Hematopoietic multipotent progenitor cell treated with erythropoietin and hydrocortisone succinate and interleukin-3 and kit ligand, for 6 days (in vitro differentiated cells): ENCODE measurements at places on chromosomes 7 and 10.

DNA sequence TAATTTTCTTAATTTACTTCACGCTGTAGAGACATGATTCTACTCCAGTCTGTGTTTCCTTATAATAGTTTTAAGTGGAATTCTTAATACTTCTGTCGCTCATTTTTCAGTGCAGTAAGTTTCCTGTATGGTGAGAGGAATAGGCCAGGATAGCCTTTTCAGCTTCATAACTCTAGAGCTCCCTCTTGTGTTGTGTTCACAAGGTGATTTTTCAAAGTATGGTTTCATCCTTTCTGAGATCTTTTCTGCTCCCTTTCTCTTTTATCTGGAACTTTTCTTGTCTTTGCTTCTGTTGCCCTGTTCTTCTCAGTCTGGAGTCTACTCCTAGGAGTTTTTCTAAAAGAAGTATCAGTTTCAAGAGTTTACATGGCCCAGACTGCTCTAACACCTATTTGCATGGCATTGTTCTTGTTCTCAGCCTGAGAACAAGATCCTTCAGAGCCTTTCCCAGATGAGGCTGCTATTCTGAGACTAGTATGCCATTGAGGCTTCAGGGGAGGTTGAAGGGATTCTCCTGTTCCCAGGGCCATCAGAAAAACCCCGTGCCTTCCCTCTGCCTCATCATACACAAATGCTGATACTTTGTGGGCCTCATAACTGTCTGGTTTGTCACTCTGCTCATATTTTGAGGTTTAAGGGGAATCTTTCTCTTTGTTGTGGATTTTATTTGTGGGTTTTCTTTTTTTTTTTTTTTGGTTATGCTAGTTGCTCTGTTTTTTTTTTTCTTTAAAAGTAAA, 21.8 kb downstream of the NET1 start:
- DNase-seq, result peak; percentile 85

- no peak for DNase-seq
These were observed 3.1 kb downstream of the SDK1 start for GRCh38 chr7:3304131-3304530.

DNA sequence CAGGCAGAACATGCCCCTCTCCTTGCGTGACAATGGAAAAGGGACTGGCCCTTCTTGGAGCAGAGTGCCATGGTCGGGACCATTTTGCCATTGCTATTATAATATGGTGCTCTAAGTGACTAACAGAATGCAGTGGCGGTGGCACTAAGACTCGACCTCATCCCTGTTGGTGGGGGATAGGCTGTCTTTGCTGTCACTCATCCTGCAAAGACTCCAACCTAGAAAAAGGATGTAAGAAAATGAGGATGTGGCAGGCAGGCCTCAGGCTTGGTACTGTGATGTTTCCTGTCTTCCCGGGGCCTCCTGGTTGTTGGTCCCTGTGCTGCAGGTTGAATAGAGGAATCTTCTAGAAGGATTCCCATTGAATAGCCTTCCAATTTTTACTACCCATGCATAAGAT, 18.6 kb downstream of the BLNK start:
- DNase-seq, result no peak

DNA sequence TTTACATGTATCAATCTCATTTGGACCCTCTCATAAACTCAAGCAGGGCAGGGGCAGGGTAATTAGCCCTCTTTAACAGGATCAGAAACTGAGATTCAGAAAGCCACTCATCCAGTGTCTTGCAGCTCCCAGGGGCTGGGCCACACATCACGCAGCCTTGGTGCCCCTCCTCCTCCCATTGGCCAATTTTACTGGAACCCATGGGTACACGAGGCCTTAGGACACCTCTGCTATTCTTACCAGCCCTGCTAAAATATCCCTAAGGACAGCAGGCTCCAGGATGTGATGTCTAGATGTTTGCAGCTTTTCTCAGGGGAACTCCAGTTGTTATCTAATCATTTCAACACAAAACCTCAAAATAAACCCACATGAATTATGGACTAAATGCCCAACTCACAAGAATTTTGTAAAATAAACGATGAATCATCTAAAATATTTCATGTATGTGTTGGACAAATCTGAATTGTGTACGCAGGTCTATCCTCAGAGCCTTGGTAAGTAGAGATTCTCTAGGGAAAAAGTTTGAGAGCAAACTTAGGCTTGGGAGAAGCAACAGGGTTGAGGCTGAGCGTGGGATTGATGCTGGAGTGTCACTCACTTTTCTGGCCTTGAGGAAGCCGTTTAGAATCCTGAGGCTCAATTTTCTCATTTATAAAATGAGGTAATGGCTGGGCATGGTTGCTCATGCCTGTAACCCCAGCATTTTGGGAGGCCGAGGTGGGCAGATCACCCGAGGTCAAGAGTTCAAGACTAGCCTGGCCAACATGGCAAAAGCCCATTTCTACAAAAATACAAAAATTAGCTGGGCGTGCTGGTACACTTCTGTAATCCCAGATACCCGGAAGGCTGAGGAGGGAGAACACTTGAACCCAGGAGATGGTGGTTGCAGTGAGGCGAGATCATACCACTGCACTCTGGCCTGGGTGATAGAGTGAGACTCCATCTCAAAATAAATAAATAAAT, 69.7 kb upstream of the TNS3 start:
- peak; percentile 15 for DNase-seq

DNA sequence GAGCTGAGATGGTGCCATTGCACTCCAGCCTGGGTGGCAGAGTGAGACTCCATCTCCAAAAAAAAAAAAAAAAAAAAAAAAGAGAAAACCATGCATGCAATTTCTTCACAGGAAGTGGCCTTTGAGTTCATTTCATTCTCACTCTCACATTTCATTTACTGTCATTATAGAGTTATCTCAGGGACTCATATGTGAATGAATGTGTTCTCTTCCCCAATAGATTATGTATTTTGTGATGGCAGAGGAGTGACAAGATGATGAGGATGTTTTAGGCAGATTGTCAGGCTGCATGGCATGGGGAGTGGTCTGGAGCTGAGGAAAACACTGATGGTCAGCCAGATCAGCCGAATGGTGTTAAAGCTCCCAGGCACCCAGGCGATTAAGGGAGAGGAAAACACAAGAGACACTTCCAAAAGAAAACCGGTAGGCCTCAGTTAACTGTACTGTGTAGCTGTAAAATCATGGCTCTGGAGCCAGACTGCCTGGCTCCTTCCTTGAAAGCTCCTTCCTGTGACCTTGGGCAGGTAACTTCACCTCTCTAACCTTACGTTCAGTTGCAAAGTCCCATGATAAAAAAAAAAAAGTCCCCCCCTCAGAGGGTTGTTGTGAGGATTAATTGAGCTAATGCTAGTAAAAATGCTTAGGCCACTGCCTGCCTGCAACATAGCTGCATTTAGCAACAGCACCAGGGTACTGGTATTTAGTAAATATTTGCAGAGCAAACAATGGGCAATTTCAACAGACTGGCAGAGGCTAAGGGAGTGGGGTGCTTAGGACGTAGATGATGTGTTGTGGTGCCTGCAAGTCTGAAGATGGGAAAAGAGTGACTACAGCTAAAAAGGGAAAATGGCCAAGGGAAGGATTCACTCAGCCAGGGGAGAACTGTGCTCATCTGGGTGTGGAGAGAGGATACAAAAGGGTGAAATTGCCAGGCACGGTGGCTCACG, 6.9 kb downstream of the FRAT2 start:
- DNase-seq, result peak; percentile 64

DNA sequence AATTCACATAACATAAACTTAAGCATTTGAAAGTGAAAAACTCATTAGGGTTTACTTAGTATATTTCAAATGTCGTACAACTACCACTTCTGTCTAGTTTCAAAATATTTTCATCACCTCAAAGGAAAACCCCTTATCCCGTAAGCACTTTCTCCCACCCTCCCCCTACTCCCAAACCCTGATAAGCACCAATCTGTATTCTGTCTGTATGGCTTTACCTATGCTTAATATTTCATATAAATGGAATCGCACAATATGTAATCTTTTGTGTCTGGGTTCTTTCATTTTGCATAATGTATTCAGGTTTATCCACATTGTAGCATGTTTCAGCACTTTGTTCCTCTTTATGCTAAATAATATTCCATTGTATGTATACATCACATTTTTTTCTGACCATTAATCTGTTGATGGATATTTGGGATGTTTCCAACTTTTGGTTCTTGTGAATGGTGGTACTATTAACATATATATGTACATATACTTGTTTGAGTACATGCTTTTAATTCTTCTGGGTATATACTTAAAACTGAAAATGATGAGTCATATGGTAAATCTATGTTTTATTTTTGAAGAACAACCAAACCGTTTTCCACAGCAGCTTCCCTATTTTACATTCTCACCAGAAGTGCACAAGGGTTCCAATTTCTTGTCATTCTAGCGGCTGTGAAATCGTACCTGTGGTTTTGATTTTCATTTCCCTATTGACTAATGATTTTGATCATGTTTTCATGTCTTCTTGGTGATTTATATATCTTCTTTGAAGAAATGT, 6.2 kb upstream of the STARD3NL start:
- peak; percentile 16 for DNase-seq

DNA sequence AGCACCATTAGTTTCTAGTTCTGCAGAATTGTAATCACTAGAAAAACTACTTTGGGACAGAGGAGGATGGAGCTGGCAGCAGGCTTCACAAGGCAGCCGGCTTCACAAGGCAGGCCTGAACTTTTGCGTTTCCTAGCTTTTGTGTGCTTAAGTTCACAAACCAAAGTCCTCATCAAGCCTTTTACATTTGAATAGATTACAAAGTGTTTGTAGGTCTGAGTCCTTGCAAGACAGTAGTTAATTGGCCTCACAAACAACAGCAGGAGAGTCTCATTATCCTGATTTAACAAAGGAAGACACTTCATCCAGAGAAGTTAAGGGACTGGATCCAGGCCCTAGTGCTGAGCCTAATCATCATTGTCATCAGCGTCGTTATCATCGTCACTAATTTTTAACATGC, 147.8 kb upstream of the AUTS2 start:
- no peak for DNase-seq

DNA sequence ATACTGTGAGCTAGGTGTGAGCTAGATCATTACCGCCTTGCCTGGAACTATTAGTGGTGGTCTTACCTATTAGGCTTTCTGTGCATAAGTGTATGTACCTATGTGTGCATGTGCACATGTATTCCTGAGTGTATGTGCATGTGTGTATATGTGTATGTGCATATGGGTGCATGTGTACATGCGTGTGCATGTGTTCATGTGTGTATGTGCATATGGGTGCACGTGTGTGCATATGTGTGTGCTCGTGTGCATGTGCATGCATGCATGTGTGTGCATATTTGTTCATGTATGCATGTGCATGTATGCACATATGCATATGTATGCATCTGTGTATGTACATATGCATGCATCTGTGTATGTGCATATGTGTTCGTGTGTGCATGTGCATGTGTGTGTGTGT, 508.3 kb upstream of the ADARB2 start:
- DNase-seq, result no peak

- no peak for DNase-seq
These were observed 26.9 kb downstream of the NOD1 start for GRCh38 chr7:30451539-30452279.

DNA sequence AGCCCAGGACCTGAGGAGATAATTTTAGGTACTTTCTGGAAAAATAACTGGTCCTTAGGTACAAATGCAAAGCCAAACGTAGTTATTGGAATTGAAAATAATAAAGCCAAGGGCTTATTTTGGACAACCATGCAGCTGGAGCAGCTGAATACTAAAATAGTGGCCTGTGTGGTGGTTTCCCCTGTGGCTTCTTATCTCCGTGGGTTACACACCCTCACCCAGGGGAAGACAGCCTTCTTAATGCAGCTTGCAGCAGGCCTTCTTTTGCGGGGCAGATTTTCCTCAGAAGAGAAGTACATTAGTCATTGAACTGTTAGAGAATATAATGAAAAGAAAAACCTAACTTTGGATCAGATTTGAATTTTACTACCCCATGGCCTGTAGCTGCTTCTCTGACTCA, 133.5 kb downstream of the ST7 start:
- peak; percentile 78 for DNase-seq

- DNase-seq, result no peak
These were observed 101.5 kb upstream of the PRSS1 start for GRCh38 chr7:142647749-142648148.

- DNase-seq, result peak; percentile 79
These were observed 1.1 kb upstream of the GPER1 start for GRCh38 chr7:1086588-1087464.

- DNase-seq, result no peak
These were observed 38.7 kb upstream of the TCERG1L start for GRCh38 chr10:131350245-131350644.

- DNase-seq, result peak; percentile 11
These were observed 252.7 kb upstream of the MBL2 start for GRCh38 chr10:53025172-53025711.

DNA sequence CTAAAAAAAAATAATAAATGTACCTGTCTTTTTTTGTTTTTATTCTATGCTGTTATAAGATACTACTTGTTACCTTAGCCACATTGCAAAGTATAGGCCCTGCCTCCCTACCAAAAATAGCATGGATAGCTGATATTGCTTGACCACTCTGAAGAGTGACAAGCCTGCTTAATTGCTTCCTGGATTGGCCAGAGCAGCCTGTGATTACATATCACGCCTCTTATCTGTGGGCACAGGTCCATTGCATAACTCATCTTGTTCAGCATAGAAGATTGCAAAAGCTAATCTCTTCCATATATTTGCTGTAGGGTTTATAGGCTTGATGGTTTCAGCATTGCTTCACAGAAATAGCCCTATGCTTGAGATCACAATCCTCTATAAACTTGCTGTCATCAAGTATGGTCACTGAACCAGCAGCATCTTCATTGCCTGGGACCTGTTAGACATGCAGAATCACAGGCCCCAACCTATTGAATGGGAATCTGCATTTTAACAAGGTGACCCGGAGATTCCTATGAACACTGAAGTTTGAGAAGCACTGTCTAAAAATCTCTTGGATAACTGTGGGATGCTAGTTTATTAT, 280.8 kb upstream of the CDC14C start:
- peak; percentile 69 for DNase-seq

- peak; percentile 74 for DNase-seq
These were observed 40.9 kb upstream of the ZNF32 start for GRCh38 chr10:43689618-43689954.

DNA sequence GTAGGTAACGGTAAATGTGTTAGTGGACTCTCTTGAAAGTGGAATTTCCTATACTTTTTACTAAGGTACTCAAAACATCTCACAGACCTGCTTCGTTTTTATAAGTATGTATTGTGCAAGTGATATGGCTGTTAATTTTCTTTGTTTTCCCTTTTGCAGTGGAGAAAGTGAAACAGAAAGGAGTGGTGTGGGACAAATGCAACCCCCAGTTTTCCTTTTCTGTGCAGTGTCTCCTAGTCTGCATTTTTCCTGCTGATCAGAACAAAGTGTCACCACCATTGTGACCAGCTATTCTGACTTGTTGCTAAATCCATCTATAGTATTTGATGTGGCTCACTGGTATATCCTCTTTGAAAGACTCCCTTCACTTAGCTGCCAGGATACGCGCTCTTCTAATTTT, 410.0 kb downstream of the EXOC4 start:
- DNase-seq, result no peak

- no peak for DNase-seq
These were observed 436.2 kb upstream of the GALNT17 start for GRCh38 chr7:70695795-70696083.

DNA sequence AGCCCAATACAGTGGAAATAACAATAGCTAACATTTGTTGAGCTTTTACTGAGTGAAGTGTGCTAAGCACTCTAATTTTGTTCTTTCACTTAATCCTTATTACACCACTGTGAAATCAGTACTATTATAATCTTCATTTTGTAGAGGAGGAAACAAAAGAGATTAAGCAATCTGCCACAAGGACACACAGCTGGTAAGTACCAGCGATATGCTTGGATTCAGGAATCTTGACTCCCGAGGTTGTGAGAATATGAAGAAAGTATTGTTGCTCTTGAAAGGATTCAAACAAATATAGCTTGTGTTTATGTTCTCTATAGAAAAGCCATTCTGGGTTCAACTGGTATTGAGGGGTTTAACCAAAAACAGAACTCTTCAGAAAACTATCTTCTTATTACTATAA, 93.7 kb upstream of the HECTD2 start:
- no peak for DNase-seq
